ENCODE measurements at places on chromosomes 2 and 18. TPM values are rescaled to one million over a fixed set of nuclear protein-coding genes. Genes with fewer than 3 reads are reported as not detected.

Gene HAAO
- total RNA-seq = not detected

Gene C2orf42
- 23.8 TPM for total RNA-seq

Gene LCT
- total RNA-seq = not detected

Gene RDH14
- total RNA-seq = 21.7 TPM

Gene RSAD2
- total RNA-seq = 0.30 TPM

Gene GALNT5
- total RNA-seq = 71.3 TPM

Gene GRHL1
- 0.59 TPM for total RNA-seq

Gene MC5R
- not detected for total RNA-seq

Gene LINC00305
- total RNA-seq = not detected

Gene FAM228A
- under 0.01 TPM for total RNA-seq

Gene KCNG3
- total RNA-seq = not detected

Gene SKOR2
- total RNA-seq = not detected

Gene HOXD11
- total RNA-seq = 7.8 TPM

Gene DCC
- not detected for total RNA-seq

Gene MYO7B
- 0.59 TPM for total RNA-seq

Gene ABCG5
- not detected for total RNA-seq

Gene TTC32
- total RNA-seq = 6.0 TPM

Gene TMEM200C
- total RNA-seq = not detected
